ENCODE measurements at places on chromosomes 11 and 22. TPM values are rescaled to one million over a fixed set of nuclear protein-coding genes. Genes with fewer than 3 reads are reported as not detected.

The UBQLN3 gene
- not detected for total RNA-seq

The TIMM10 gene
- 23.7 TPM for total RNA-seq

GRCh38 chr11:33970984-33971466 is 79.1 kb upstream of the LMO2 start:
- no peak overlapping the region for H3K4me3 ChIP-seq
- no peak for DNase-seq
- H3K27me3 ChIP-seq: no peaks in the 10 kb centered on the region
- no peaks in the 10 kb centered on the region for H3K36me3 ChIP-seq
- no peaks in the 10 kb centered on the region for H3K4me1 ChIP-seq
- no peak overlapping the region for H3K27ac ChIP-seq

DNA sequence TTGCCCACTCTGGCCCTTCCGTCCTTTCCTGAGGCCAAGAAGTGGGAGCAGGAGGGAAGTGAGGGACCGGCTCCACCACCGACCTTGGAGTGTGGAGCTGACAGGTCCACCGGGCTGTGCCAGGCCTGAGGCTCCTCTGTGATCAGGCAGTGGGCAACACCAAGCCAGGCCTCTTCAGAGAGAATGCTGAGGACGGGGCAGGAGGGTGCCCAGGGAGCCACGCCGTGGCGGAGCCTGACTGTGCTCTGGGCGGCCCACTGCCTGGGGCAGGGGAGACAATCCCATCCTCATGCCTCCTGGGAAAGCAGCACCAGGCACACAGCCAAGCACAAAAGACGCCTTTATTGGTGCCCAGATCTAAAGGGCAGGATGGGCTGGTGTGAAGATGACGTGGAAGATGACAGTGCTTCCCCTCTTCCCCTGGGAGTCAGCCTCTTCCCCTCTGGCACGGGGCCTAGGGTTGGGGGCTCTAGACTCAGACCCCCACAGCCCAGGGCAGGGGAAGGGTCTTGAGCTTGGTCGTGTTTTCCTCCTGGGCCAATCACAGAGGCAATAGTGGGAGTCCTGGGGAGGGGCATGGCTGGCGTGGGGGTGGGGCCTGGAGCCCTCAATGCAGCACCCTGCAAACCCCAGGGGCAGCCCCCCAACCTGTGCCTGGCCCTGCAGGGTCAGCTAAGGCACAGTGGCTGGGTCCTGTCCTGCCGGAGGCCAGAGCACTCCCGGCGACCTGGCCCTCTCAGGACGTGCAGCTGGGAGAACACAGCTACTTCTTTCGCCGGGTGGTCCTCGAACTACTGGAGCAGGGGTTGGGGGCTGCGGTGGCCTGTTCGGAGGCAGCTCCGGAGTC is 4.7 kb downstream of the LMF2 start:
- H3K27me3 ChIP-seq: no peaks in the 10 kb centered on the region
- no peak overlapping the region for H3K4me3 ChIP-seq
- peaks cover 10% of the 10 kb centered on the region for H3K4me1 ChIP-seq
- H3K27ac ChIP-seq: no peak overlapping the region
- no peak for DNase-seq

DNA sequence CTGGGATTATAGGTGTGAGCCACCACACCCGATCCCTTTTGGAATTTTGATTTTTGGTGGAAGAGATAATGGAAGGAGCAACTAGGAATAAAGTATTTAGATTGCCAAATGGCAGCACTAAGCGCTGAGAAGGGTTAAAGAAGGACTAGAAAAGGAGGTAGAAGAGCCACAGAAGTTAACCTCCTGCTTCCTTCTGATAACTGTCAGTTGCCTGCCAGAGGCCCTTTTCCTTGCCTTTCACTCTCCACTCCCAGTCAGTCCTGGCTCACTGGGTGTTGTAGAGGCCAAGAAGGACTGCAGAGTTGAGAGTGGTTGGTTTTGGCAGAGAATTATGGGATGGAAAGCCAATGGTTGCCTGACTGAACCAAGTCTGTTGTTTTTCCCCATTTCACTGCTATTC is 19.3 kb downstream of the ZC3H12C start:
- no peak overlapping the region for H3K4me3 ChIP-seq
- H3K36me3 ChIP-seq: no peaks in the 10 kb centered on the region
- no peaks in the 10 kb centered on the region for H3K4me1 ChIP-seq
- no peaks in the 10 kb centered on the region for H3K27me3 ChIP-seq

DNA sequence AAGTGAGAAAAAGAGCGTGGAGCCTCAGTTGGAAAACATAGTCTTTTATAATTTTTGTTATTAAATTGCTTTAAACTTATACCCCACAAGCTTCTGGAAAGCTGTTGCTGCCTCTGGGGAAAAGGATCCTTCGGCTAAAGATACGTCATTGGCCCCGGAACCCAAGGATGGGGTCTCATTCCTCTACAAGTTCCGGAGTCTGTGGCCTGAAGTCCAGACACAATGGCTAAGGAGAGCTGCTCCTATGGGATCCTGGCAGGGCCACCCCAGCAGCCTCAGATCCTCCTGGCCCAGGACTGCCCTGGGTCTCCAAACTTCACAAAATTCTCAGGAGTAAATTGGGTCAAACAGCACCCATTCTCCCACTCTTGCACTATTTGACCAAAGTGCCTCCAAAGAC is 5.9 kb downstream of the WT1 start:
- no peak overlapping the region for H3K27ac ChIP-seq
- DNase-seq: no peak
- H3K36me3 ChIP-seq: no peaks in the 10 kb centered on the region
- peaks cover 6% of the 10 kb centered on the region for H3K4me1 ChIP-seq
- no peak overlapping the region for H3K4me3 ChIP-seq

GRCh38 chr22:30453731-30454510 is 17.9 kb downstream of the SEC14L3 start:
- no peaks in the 10 kb centered on the region for H3K4me1 ChIP-seq
- no peak for DNase-seq
- no peaks in the 10 kb centered on the region for H3K27me3 ChIP-seq
- no peak overlapping the region for H3K27ac ChIP-seq
- H3K4me3 ChIP-seq: no peak overlapping the region

Data from naive thymus-derived CD4-positive, alpha-beta T cell (primary cell).